ENCODE measurements at places on chromosomes 12 and 14.

DNA sequence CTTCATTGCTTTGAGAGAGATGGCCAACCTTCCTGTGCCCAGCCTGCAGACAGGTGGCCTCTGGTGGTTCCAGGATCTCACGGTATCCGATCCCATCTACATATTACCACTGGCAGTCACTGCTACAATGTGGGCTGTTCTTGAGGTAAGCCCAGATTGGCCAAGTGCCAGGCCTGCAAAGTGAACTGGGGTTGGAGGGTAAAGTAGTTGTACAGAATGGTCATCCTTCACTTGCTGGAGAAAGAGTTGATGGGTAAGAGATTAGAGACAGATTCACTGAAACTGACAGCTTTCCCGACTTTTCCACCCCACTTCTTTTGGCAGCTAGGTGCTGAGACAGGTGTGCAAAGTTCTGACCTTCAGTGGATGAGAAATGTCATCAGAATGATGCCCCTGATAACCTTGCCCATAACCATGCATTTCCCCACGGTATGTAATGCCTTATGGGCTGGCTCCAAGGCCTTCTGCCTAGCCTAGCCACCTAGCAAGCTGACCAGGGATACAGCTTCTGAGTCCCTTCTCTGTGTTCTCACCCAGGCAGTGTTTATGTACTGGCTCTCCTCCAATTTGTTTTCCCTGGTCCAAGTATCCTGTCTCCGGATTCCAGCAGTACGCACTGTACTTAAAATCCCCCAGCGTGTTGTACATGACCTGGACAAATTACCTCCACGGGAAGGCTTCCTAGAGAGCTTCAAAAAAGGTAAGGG is 4.1 kb downstream of the OXA1L start:
- no peak for DNase-seq

DNA sequence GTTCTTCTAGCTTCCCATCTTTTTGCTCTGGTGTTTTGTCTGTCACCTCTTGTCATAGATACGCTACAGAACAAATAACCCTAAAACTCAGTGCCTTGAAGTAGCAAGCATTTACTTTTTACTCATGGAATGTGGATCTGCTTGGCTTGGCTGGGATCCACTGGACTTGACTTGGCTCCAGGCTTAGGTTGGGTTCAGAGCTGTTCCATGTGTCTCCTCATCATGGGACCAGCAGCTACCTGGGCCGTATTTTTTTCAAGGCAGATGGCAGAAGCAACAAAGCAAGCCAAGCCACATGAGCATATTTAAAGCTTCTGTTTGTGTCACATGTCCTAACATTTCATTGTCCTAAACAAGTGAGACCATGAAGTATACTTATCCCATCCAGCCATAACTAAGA is 48.7 kb upstream of the ATF1 start:
- no peak for DNase-seq

- DNase-seq, result no peak
Observed at GRCh38 chr12:49564686-49565405, 3.1 kb downstream of the MCRS1 start.

DNA sequence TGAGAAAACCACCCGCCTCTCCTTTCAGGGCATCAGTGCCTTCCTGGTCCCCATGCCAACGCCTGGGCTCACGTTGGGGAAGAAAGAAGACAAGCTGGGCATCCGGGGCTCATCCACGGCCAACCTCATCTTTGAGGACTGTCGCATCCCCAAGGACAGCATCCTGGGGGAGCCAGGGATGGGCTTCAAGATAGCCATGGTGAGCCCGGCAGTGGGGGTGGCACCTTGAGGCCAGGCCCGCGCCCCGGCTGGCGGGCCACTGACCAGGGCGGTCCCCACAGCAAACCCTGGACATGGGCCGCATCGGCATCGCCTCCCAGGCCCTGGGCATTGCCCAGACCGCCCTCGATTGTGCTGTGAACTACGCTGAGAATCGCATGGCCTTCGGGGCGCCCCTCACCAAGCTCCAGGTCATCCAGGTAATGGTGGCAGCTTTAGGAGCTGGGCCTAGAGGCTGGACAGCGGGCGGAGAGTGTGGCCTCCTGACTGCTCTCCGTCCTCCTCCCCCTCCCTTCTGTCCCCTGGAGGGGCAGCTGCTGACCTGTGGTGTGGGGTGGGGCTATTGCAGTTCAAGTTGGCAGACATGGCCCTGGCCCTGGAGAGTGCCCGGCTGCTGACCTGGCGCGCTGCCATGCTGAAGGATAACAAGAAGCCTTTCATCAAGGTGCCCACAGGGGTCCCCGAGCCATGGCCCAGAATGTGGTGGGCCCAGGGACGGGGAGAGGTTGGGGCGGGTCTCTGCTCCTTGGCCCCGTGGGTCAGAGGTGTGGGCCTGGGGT is 12.8 kb downstream of the ACADS start:
- no peak for DNase-seq

GRCh38 chr14:98466807-98467206 is 805.2 kb downstream of the BCL11B start:
- DNase-seq, result no peak

DNA sequence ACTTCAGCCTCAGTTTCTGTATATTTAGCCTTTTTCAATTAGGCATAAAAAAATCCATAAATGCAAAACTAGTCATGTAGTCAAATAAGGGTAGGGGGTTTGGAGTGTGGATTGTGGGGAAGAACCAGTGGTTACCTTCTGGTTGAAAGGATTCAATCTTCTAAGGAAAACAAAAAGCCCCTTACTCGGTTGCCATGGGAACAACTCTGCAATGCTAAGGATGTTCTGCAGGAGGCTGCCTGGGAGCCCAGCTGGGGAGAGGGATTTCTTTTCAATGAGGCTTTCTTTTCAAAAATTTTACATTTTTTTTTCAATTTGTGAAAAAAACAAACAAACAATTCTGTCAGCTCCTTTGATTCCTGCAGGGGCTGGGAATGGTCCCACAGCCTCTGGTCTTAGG is 67.2 kb downstream of the SLC8A3 start:
- DNase-seq, result no peak

DNA sequence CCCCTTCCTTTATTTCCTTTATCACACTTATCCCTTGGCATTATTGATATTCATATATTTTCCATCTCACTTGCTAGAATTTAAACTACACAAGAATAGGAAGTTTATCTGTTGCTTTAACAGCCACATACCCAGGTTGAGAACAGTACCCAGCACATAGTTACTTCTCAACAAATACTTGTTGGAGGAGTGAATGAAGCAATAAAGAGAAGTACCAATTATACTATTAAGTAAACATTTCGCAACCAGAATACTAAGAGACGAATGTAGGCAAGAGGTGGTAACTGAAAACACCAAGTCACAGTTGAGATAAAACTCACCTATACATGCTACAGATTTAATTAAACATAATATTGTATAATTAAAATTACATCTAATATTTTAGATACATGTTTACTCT is 110.9 kb downstream of the FSCB start:
- DNase-seq, result no peak

DNA sequence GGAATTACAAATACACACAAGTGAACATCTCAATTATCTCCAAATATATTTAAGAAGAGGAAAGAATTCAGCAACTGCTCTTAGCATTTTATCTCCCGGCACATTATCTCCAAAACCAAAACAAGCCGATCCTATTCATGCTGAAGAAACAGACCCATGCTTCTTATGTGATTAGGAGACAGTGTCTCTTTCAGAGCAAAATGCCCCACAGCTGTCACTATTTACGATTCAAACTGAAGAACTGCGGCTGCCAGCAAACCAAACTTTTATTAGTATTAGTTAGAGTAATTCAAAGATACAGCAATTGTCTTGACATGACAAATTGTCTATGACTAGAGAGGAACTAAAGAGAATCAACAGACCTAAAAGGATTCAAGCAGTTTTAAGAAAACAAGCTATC is 79.4 kb downstream of the SETD3 start:
- no peak for DNase-seq

DNA sequence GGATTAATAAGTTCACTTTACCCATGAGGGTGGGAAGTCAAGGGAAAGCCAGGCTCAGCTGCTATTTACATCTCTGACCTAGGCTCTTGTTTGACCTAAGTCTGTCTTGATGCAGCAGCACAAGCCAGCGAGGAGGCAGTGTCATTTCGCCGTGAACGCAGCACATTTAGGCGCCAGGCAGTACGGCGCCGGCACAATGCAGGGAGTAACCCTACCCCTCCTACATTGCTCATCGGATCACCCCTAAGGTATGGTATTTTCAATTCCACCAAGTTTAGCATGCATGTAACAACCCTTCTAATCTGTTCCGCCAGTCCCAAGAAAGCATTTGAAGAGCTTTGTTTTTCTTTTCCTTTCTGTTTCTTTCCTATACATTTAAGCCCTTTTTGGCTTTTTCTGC is 81.2 kb downstream of the PCNX1 start:
- DNase-seq, result no peak

Data from inflammatory macrophage treated with lipopolysaccharide for 1 hour (primary cell).